ENCODE measurements at places on chromosomes 1 and 21.

GRCh38 chr1:230280906-230281413, 145.2 kb downstream of the PGBD5 start:
- DNase-seq = no peak

- DNase-seq = no peak
These were observed 23.1 kb downstream of the TP73 start for GRCh38 chr1:3675436-3675835.

DNA sequence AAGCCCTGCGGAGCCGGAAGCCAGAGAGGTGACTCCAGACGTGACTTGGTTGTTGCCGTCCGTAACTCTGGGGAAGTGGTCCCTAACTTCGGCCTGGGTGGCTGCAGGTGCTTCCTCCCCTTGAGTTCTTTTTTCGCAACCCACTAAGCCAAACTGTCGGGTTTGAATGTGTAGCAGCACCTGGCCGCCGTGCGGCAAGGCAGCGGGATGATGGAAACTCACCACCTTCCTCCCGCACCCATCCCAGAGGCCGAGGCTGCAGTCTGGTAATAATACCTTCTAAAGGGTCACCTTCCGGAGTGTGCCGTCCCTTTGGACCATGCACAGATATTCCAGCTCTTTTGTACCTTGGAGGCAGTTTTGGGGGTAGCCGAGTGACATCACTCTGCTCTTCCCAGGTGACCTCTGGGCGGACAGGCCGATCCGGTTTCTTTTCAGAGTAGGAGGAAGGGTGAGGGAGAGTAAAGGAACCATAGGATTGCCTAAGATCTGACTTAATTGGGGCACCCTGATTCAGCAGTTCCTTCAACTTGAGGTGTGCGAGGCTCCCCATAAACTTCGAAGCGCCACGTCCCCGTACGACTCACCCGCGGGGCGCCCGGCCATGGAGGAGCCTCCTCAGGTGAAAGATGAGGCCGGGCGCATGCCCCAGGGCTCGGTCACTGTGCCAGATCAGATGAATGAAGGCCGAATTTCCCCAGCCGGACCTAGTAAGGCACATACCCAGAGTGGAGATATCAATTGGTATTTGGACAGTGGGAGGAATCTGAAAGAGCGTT, 1.0 kb downstream of the KCNK1 start:
- no peak for DNase-seq

- DNase-seq = no peak
These were observed 41.1 kb downstream of the NGF start for GRCh38 chr1:115296981-115297380.

- no peak for DNase-seq
These were observed 1.6 kb upstream of the PDXK start for GRCh38 chr21:43717166-43717853.

DNA sequence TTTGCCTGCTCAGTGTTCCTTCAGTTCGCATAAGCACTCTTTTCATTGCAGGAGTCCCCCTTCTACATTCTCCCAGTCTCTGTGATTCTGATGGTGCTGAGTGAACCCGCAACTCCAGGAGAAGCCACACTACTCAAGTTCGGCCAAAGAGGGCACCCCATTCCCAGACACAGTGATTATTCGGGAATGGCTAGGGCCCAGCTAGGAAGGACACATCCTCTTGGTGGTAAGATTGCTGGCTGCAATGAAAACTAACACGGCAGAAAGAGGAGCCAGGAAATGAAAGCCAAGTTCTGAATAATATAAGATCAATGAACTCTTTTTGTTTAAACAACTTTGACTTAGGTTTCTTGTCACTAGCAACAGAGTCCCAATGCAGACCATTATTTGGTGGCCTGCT, 14.9 kb downstream of the CREG1 start:
- no peak for DNase-seq

- no peak for DNase-seq
These were observed 215.1 kb downstream of the S1PR1 start for GRCh38 chr1:101451888-101452287.

DNA sequence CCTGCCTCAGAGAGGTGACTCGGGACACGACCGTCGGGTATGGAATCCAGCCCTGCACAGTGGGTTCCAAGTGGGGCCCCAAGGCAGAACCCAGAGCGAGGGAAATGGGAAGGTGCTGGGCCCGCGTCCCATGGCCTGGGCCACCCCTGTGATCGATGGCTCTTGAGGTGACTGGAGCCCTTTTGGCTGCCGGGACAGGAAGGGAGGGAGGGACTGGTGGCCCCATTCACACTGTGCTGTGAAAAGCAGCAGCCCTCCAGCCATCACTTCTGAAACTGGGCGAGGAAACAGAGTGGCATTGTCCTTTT, 110.4 kb upstream of the IFFO2 start:
- no peak for DNase-seq

DNA sequence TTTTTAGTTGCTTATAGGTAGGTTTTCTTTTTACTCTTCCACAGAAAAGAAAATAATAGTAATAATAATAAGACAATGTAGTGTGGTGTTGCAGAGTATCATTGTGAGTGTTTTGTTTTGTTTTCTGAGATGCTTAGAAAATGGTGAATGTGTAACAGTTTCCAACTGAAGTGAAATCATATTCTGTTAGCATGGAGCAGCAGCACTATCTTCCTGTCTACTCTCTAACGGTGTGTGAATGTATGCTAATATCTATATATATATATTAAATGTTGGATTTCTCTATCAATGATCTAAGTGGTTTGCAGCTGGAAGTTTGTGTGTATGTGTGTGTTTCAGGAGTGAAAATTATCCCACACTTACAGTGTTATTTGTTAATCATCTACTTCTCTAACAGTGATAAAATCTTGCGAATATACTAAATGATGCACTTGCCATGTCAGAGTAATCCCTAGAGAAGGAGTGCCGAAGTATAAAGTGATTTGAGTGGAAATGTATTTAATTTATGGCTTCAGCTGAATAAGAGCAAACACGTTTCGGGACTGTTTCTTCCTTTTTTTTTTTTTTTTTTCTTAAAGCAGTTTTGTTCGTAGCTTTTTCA, 377 bp downstream of the SAMD13 start:
- no peak for DNase-seq

DNA sequence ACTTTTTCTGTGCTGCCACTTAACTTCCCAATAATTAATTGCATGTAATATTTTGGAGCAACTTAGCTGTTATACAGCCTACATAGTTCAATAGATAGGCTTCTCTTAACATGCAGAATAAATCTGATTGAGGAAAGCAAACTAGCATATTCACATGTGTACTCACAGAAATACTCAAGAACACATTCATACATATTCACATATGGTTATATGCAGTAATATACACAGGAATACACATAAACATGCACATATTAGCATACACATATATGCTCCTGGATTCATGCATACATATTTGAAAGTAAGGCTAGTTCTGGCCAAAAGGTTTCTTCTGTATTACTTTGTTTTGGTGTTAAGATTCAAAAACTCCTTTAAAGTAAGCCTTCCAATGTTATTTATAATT, 73.1 kb downstream of the HMCN1 start:
- DNase-seq = no peak

DNA sequence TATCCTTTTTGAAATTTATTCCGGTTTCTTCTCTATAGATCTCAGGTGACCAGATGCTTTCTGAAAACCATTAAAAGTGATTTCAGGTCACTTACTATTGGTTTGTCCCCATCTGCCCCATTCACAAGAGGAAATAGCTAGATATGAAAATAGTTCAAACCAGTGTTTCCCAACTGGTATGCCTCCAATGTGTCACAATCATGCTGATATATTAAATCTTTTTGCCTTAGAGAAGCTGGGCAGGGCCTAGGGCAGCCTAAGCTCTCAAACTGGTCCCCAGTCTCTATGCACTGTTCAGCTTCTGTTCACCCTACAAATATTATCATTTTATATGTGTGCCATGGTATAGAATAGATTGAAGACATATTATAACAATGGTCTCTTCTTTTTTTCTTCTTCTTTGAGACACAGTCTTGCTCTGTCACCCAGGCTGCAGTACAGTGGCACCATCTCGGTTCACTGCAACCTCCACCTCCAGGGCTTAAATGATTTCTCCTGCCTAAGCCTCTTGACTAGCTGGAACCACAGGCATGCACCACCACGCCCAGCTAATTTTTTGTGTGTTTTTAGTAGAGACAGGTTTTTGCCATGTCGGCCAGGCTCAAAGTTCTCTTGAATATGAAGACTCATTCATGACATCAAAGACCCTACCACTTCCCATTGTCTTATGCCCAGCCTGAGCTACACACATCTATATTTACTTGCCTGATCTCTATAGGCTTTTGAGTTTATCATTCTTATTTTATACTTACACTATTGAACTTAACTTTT, 15.7 kb downstream of the PTPN22 start:
- peak; percentile 23 for DNase-seq

GRCh38 chr1:67647036-67647798, 37.8 kb upstream of the GADD45A start:
- DNase-seq = peak; percentile 31

- DNase-seq = no peak
These were observed 145.8 kb upstream of the SYT6 start for GRCh38 chr1:114299331-114299975.

- DNase-seq = no peak
These were observed 216.3 kb upstream of the ADGRL2 start for GRCh38 chr1:81584398-81584797.

GRCh38 chr1:8555582-8555981, 237.7 kb downstream of the SLC45A1 start:
- no peak for DNase-seq

DNA sequence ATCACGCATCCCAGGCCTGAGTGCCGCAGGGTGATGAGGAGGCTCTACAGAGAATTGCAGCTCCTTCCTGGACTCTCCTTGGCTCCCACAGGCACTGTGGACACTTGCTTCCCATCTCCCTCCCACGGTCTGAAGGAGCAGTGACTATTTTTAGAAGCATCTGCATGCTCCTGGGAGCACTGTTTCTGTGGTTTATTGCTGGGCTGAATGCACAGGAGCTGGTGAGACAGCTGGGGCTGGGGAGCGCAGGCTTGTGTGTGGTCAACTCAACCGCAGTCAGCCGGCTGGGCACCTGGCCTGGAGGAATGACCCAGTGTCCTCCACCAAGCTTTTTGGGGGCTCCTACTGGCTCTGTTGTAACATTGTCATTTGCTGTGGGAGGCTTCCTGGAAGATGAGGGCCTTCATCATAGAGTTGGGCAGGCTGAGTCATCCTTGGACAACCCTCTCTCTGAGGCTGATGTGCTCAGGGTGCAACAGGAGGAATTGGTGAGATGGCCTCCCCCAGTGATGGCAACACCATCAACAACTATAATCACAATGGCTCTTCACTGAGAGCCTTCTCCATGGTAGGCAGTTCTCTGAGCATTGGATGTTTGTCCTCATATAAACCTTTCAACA, 1.7 kb downstream of the NFASC start:
- DNase-seq = peak; percentile 2

GRCh38 chr1:34907487-34908090, 21.9 kb downstream of the DLGAP3 start:
- no peak for DNase-seq

GRCh38 chr1:168333562-168334276, 53.0 kb downstream of the TBX19 start:
- DNase-seq = no peak

GRCh38 chr1:173043253-173043652, 7.5 kb downstream of the TNFSF18 start:
- DNase-seq = peak; percentile 33
